Anterior cingulate cortex (tissue), 58 donors: ENCODE measurements at places on chromosomes 5 and 9.

GRCh38 chr5:125612776-125613175 lies 810.4 kb upstream of the GRAMD2B start:
- no peak for DNase-seq

- DNase-seq = no peak
These were observed 174.0 kb downstream of the NR2F1-AS1 start for GRCh38 chr5:93406971-93407401.

DNA sequence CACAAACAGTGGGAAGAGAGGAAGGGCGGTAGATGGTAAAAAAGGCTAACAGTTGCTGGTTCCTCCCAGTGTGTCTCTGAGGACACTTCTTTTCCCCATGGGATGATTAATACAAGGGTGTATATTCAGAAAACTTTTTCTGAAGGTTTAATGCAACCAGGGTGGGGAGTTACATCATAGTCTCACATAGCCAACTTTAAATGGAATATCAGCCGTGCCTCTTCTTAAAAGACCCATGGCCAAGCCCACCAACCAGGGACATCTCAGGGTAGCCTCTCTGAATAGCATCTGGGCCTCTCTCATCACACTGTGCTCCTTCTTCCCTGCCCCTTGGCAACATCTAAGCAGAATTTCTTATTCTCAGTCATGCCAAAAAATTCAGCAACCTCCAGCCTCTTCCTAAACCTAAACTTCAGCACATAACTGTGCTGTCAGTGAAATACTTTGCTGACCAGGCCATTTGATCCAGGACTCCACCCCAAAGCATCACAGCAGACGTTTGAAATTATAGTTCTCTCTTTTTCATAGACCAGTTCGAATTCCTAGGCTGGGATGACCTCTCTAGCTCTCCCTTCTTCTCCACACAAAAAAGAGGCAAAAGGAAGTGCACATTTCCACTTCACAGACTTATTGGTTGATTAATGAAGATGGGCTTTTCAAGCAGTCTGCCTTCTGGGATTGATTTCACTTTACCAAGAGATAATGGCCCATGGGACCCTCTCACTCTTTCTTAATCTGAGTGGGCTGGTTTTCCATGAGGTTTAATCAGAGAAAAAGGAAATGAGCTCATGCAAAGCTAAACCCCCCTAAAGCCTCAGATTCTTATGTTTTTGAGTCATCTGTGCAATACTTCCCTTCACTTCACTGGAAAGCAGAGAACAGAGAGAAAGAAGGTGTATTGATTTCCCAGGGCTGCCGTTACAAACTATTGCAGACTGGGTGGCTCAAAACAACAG lies 85.1 kb upstream of the RAI14 start:
- DNase-seq = no peak

DNA sequence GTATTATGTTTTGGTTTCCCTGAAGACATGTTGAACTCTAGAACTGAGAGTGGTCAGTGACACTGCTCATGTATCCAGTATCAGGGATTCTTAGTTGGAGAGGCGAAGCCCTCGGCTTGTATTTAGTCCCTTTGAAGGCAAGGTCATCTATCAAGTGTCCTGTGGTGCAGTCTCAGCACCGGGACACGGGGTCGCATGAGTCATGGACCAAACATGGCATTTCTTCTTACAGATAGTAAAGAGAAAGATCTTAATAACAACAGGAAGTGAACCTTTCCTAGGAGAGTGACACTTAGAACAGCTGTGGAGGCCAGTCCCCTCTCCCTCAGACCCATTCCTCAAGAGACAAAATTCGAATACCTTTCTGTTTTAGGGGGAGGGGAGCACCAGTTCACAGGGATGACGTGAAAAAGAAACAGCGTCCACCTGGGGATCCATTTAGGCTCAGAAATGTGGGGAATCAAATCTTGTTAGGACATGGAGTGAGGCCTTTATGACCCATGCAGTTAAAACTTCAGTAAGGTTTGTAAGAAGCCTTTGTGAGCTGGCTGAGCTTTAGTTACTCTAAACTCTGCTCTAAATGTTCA lies 86.5 kb downstream of the ADGRV1 start:
- no peak for DNase-seq

GRCh38 chr5:116765441-116765840 lies 190.8 kb upstream of the SEMA6A start:
- no peak for DNase-seq

- DNase-seq = no peak
These were observed 644 bp downstream of the TSC1 start for GRCh38 chr9:132943651-132944293.
